ENCODE measurements at places on chromosomes 3 and 15.
A peak's percentile ranks its signal among the peaks of the same experiment; 100 is the strongest.

DNA sequence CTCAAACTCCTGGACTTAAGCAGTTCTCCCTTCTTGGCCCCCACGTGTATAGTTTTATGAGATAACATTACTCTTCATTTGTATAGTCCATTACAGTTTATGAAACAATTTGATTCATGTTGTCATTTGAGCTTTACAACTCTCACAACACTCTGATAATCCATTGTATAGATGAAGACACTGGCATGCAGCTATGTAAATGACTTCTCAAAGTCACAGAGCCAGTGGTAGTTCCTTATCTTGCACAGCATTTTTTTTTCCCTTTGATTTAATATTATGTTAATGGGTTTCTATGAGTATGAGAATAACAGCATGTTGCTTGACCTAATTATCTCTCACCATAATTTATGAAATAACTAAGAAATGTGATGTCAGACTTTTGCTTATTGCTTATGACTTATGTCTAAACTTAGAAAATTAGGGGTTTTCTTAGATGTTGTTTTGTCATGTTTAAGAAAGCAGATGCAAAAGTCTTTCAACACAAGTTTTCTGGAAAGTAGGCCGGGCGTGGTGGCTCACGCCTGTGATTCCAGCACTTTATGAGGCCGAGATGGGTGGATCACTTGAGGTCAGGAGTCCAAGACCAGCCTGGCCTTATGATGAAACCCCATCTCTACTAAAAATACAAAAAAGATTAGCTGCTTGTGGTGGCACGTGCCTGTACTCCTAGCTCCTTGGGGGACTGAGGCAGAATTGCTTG is 13.3 kb downstream of the VPS8 start:
- no peaks in the 10 kb centered on the region for H3K27me3 ChIP-seq
- H3K4me1 ChIP-seq, result no peaks in the 10 kb centered on the region
- no peaks in the 10 kb centered on the region for H3K36me3 ChIP-seq

GRCh38 chr3:101319531-101319930 is 844 bp downstream of the IMPG2 start:
- H3K27me3 ChIP-seq, result no peaks in the 10 kb centered on the region
- H3K27ac ChIP-seq, result no peak overlapping the region
- no peak overlapping the region for H3K4me3 ChIP-seq
- no peak for DNase-seq
- H3K4me1 ChIP-seq, result no peaks in the 10 kb centered on the region

- H3K36me3 ChIP-seq, result no peaks in the 10 kb centered on the region
- peak overlapping the region; percentile 75 for H3K4me3 ChIP-seq
- H3K27me3 ChIP-seq, result no peaks in the 10 kb centered on the region
- no peak for DNase-seq
These were observed 747 bp upstream of the ZNF592 start for GRCh38 chr15:84747416-84748273.

GRCh38 chr3:38267662-38268061 is 2.0 kb downstream of the SLC22A13 start:
- H3K4me1 ChIP-seq, result no peaks in the 10 kb centered on the region
- H3K27me3 ChIP-seq, result no peaks in the 10 kb centered on the region
- DNase-seq, result no peak
- H3K36me3 ChIP-seq, result no peaks in the 10 kb centered on the region
- no peak overlapping the region for H3K4me3 ChIP-seq

- H3K36me3 ChIP-seq, result no peaks in the 10 kb centered on the region
- H3K27me3 ChIP-seq, result no peaks in the 10 kb centered on the region
- H3K27ac ChIP-seq, result no peak overlapping the region
- no peak for DNase-seq
- H3K4me3 ChIP-seq, result no peak overlapping the region
These were observed 90.6 kb upstream of the GRM7 start for GRCh38 chr3:6770397-6770690.

GRCh38 chr3:155884292-155884691 is 13.8 kb downstream of the GMPS start:
- no peaks in the 10 kb centered on the region for H3K27me3 ChIP-seq
- H3K4me3 ChIP-seq, result no peak overlapping the region
- no peak for DNase-seq
- no peak overlapping the region for H3K27ac ChIP-seq
- no peaks in the 10 kb centered on the region for H3K4me1 ChIP-seq

GRCh38 chr3:52895418-52895817 is 1.9 kb downstream of the STIMATE start:
- H3K4me3 ChIP-seq, result no peak overlapping the region
- no peak for DNase-seq
- H3K4me1 ChIP-seq, result peaks cover 22% of the 10 kb centered on the region

- no peak overlapping the region for H3K27ac ChIP-seq
- H3K36me3 ChIP-seq, result no peaks in the 10 kb centered on the region
- no peak overlapping the region for H3K4me3 ChIP-seq
- no peaks in the 10 kb centered on the region for H3K4me1 ChIP-seq
- H3K27me3 ChIP-seq, result no peaks in the 10 kb centered on the region
These were observed 29.3 kb downstream of the EPHA6 start for GRCh38 chr3:96843505-96844203.

DNA sequence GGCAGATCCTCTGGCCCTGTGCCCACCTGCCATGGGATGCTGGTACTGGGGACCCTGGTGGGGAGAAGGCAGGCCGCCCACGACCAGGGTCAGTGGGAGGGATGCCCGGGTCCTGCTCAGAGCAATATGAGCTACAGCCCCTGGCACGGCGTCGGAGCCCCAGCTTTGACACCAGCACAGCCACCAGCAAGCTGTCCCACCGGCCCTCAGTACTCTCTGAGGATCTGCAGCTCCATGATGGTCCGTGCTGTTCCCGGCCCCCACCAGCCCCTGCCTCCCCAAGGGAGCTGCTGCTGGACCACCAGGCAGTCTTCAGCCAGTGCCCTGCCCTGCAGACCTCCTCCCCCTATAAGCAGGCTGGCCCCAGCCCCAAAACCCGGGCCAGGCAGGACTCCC is 11.5 kb downstream of the DISP2 start:
- H3K36me3 ChIP-seq, result no peaks in the 10 kb centered on the region
- no peaks in the 10 kb centered on the region for H3K27me3 ChIP-seq
- no peak for DNase-seq

DNA sequence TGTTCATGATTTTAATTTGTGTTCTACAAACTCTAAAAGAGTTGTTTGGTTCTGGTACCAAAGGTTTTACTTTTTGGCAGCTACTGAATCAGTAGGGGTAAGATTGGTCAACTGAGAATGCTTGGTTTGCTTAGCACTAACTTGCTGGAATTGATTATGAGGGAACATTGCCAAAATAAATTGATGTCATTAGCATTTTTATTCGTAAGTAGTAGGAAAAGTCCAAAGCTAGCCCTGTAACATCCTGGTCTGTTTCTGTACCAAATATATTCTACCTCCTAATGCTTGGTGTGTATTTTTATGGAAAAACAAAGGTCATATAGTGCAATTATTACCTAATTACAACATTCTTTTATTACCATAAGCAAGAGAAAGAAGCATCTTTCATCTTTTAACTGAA is 35.9 kb upstream of the KPNA4 start:
- no peak overlapping the region for H3K4me3 ChIP-seq
- no peak overlapping the region for H3K27ac ChIP-seq
- H3K4me1 ChIP-seq, result no peaks in the 10 kb centered on the region
- no peaks in the 10 kb centered on the region for H3K36me3 ChIP-seq

GRCh38 chr3:172098698-172099494 is 59.5 kb downstream of the FNDC3B start:
- H3K36me3 ChIP-seq, result no peaks in the 10 kb centered on the region
- no peak overlapping the region for H3K4me3 ChIP-seq
- DNase-seq, result no peak
- H3K27ac ChIP-seq, result no peak overlapping the region
- peaks cover 21% of the 10 kb centered on the region for H3K4me1 ChIP-seq

GRCh38 chr3:67017211-67017610 is 19.1 kb downstream of the KBTBD8 start:
- no peaks in the 10 kb centered on the region for H3K4me1 ChIP-seq
- H3K36me3 ChIP-seq, result no peaks in the 10 kb centered on the region
- no peak for DNase-seq
- no peak overlapping the region for H3K27ac ChIP-seq
- H3K27me3 ChIP-seq, result peaks cover 8% of the 10 kb centered on the region
- H3K4me3 ChIP-seq, result no peak overlapping the region

GRCh38 chr3:119294696-119295671 is 801 bp downstream of the ARHGAP31 start:
- no peaks in the 10 kb centered on the region for H3K27me3 ChIP-seq
- H3K4me3 ChIP-seq, result peak overlapping the region; percentile 66
- DNase-seq, result no peak
- no peaks in the 10 kb centered on the region for H3K36me3 ChIP-seq

Data from HCT116 (cell line).